Stimulated activated CD4-positive, alpha-beta T cell treated with anti-CD3 and anti-CD28 coated beads, Interleukin-1b, Interleukin-23, amount 100 ng/mL, for 1 hour (primary cell): ENCODE measurements at places on chromosomes 11 and 22.

DNA sequence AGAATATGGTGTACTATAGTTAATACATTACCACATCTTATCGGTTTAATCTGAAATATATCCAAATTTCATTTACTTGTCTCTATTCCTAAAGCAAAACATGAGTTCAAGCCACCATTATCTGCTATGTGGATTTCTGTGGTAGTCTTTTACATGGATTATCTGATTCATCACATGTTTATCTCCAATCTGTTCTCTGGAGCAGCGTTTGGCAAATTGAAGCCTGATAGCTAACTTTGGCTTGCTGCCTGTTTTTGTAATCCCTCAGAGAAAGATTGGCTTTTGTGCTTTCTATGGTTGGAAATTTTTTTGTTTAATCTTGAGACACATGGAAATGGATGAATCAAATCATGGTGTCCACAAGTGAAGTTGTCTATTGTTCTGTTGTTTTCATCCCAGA is 274.3 kb downstream of the JRKL start:
- no peak for DNase-seq

- no peak for DNase-seq
Measured at GRCh38 chr11:59183771-59184170, 11.8 kb downstream of the DTX4 start.

DNA sequence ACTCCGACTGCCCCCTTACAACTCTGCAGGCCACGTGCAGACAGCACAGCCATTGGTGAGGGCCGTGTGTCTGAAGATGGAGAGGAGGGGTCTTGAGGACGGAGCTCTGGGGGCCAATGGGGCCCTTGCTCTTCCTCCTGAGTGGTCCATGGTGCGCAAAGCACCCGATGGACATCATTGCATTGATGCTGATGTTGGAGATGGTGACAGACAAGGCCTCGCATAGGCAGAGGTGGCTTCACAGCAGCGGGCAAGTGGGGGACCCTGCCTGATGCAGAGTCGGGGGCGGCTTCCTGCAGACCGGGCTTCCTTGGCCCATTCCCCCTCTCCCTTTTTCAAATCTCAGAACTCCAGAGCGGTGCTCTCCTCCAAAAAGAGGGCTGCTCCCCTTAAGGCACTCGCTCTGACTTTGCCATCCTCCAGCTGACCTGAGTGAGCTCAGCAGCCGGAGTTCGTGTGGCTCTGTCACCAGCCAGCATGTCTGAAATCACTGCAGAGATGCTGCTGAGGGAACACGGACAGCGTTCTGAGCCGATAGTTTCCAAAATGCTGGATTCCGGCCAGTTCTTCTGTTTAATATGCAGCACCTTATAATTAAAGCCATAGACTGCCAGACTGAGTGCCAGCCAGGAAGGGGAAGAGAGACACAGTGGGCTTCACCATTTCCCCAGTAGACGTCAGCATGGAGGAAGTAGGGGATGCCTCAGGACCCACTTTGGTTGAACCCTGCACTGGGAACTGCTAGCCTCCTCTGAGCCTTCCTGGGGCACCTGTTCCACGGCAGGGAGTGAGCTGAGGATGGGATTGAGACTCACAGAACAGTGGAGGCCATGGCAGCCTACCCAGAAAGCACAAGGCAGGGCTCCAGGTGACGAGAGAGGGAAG is 278.2 kb downstream of the BRD1 start:
- DNase-seq: no peak

DNA sequence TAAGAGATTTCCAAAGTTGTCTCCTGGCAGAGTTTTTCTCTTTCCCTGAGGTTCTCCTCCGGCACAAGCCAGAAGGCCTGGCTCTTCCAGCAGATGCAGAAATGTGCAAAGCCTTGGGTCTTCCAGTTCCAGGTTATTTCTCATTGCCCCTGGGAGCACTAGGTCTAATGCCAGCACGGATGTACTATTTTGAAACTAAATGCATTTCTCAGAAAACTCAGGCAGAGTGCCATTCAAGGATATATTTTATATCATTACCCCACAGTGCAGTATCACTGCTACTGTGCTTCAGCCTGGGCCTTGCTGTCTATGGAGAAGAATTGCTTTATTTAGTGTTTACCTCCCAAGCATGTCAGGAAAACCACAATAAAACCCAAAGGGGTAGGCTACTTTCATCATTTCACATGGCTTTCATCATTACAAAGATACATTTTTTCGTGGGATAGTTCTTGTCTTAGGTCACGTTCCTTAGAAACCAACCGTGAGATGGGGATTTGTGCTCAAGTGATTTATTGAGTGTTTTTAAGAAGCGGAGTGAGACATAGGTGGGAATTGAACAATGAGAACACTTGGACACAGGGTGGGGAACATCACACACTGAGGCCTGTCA is 22.4 kb upstream of the FZD4 start:
- no peak for DNase-seq

- no peak for DNase-seq
Measured at GRCh38 chr22:49883294-49883640, 29.6 kb downstream of the ZBED4 start.
